ENCODE measurements at places on chromosomes 7 and 10.

GRCh38 chr10:125757742-125758141, 17.9 kb downstream of the MMP21 start:
- no peak for DNase-seq

- no peak for DNase-seq
Measured at GRCh38 chr10:31036209-31036608, 4.5 kb upstream of the ZNF438 start.

DNA sequence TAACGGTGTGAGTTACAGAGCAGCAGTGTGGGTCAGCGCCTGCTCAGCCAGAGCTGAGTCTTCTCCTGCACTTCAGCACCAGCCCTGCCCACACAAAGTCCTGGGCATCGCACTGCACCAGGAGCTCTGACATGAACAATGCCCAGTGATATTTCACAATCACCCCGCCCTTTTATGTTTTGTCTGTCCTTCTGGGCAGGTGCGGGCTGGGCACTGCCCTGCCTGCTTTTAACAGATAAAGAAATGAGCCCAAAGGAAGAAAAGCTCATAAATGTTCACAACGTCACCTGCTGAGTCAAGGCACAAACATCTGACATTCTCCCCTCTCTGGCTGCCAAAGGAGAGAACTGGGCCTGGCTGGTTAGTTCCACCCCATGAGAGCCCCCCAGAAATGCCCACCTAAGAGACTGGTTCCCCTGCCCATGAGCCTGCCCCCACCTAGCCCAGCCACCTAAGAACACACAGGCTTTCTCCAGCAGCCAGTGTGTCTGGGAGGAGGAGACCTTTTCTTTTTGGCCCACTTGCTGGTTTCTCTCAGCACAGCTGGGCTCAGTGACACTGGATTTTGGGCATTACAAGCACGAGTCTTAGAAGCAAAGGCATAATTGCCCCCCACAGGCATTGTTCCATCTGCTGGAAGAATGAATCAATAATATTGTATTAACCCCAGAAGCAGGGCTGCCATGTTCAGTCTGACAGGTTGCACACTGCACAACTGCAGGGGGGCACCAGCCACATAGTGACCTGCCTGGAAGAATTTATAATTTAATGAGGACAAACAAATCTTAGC, 22.3 kb downstream of the CALML3 start:
- no peak for DNase-seq

DNA sequence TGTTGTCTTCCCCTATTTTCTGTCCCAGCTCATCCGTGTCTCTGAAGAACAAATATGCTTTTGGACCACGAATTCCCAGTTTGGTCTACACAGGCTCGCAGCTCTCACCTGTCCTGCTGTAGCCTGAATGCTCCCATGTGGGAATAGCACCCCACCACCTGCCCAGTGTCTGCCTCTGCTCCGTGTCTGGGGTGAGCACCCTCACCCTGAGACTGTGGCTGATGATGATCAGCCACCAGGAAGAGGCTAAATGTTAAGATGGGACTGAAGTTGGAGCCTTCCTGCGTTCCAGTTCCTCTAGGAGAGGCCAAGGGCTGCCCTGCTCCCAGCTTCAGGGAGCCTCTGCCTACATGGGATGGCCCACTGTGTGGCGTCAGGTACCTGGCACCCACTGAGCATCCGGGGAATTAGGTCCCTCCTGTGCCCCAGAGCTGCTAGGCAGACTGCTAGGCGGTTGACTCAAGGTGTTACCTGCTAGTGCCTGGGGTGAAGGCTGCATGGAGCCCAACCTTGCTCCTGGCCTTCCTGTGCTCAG, 3.7 kb downstream of the PGAM2 start:
- no peak for DNase-seq

DNA sequence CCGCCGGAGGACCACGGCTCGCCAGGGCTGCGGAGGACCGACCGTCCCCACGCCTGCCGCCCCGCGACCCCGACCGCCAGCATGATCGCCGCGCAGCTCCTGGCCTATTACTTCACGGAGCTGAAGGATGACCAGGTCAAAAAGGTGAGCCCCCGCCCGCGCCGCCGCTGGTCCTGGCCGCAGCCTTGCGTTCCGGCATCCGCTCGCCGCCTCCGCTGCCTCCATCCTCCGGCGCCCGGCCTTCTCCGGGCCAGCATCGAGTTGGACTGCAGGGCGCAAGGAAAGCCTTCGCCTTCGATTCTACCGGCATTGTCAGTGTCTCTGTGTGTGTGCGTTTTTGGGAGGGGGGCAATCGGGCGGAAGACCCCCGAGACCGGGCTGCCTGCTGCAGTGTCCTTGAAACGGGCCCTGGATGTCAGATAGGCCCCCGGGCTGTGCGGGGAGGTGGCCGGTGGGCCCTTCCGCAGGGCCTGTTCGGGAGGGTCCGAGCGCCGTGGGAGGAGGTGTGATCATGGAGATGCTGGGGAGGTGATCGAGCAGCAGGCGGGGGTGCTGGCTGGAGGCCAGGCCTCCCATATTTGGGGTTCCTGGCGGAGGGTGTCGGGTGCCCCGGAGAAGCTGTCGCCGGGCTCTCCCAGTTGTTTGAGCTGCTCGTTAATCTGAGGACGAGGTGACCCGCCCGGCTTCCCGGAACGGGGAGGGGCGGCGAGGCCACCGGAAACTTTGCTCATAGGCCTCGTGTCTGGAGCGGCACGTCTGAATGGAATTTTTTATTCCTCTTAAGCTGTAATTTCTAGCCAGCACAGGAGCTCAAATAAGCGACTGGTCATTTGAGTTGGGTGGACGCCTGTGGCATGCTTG, 40.8 kb downstream of the HK1 start:
- no peak for DNase-seq

DNA sequence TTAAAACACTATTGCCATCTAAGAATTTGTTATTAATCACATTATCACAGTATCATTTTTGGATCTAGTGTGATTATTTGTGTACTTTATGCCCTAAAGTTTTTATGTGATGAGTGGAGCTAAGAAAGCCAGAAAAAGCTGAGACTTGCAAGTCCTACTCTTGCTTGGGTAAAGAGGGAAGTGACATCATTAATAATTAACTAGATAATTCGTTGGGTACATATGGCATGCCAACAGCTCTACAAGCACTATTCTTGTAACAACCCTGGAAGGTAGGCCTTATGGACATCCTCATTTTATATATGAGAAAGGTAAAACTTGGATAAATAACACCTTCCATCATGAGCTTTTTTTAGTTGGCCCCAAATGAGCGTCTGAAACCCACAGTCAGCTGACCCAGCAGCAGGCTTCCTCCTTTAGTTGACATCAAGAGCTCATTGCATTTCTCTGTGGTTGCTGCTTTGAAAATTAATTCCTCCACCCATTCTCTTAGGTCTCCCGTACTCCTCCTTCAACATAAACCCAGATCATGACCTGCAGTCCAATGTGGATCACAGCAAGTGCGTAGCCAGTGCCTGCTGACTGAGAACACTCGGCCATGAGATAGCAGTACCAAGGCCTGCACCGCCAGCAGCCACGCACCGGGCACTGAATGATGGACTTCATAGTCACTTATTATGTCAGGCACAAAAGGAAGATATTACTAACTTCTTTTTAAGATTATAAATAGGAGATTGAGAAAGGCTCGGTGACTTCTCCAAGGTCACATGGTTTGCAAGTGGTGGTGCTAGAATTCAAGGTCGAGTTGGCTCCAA, 292.0 kb upstream of the AOAH start:
- DNase-seq, result no peak

DNA sequence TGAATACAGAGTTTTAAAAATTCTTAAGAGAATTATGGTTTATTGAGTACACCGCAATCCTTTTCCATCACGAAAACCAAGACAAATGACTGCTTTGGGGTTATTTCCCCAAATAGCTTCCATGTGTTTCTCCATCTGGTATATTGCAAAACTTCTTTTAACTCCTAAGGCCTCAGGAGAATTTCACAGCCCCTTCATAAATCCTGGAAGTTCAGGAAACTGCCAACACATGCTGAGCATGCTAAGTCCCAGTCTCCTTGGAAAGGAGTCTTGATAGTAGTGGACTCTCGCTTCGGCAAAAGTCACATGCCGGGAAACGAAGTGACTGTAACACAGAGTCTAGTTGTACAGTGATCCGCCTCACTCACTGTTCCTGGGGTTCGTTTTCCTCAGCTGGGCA, 88.1 kb upstream of the RSU1 start:
- DNase-seq, result peak; percentile 54

- no peak for DNase-seq
Measured at GRCh38 chr7:107258737-107259136, 89.9 kb downstream of the HBP1 start.

DNA sequence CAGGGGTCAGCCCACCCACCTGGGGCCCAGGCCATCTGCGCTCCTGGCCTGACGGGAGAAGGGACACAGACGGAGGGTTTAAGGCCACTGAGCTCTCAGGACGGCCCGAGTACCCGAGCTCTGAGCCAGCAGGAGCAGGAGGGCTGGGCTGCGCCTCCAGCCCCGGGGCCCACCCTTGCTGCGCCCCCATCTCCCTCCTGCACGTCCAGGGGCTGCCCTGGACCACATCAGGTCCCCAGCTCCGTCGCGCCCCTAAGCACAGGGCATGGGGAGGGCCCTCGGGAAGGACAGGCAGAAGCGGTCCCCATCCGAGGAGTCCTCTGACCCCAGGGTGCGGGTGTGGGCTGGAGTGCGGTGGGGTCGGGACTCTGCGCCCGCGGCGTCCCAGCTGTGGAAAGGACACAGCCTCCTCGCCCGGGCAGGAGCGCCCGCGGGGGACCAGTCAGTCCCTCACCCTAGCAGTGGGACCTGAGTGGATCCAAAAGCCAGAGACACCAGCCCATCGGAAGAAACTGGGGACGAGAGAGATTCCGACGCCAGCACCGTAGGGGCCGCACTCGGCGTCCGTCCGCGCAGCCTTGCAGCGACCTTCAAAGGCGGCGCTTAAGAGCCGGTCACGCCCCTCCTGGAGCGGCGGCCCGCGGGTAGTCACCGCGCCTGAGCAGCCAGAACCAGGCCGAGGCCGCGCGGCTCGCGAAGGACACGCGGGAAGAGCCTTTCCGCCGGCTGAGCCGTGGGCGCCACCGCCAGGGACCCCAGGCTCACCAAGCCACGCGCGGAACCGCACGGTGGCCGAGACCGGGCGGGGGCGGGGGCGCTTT, 15.9 kb downstream of the CAMK2B start:
- DNase-seq, result no peak

- DNase-seq, result no peak
Measured at GRCh38 chr10:33133557-33133956, 175.5 kb upstream of the ITGB1 start.

- no peak for DNase-seq
Measured at GRCh38 chr10:17453373-17454091, 863 bp downstream of the ST8SIA6 start.

- no peak for DNase-seq
Measured at GRCh38 chr7:57646901-57647246, 196.9 kb downstream of the ZNF716 start.

DNA sequence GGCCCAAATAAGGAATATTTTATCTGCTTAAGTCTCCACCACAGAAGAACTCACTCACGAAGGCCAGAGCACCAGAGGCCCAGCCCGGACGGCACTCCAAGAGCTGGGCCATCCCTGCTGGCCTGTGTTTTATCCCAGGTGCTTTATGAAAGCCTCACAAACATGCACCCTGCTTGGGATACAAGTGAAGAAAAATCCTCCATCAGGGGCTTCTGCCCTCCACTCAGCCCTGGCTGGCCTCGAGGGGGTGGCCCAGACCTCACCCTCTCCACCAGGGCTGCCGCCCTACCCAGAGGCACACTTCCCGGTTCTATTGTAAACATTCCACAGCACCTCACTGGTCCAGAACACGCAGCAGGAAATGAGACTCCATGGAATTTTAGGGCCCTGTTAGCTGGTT, 19.8 kb upstream of the DNAAF5 start:
- DNase-seq, result no peak

GRCh38 chr10:14035506-14035905, 295.2 kb downstream of the FRMD4A start:
- no peak for DNase-seq

- DNase-seq, result no peak
Measured at GRCh38 chr10:47330804-47331203, 8.6 kb downstream of the GDF2 start.

DNA sequence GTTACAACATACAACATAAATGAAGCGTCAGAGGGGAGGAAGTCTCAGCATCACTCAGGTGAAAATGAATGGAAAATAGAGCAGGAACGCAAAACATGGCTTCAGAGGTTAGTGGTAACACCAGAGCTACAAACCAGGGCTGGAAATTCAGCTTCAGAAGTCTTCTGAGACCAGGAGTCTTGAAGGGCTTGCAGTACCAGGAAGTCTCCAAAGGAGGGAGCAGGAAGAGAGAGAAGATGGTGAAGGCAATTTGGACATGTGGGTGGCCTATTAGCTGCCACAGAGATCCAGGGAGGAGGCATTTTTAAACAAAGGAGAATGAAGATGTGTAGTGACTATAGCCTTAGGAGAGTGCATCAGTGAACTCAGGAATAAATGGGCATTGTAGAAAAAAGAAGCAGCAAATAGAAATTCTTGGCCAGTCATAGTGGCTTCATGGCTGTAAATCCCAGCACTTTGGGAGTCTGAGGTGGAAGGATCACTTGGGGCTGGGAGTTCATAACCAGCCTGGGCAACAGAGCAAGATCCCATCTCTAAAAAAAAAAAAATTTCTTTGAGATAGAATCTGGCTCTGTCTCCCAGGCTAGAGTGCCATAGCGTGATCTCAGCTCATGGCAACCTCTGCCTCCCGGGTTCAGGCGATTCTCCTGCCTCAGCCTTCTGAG, 9.3 kb upstream of the TET1 start:
- peak; percentile 65 for DNase-seq

DNA sequence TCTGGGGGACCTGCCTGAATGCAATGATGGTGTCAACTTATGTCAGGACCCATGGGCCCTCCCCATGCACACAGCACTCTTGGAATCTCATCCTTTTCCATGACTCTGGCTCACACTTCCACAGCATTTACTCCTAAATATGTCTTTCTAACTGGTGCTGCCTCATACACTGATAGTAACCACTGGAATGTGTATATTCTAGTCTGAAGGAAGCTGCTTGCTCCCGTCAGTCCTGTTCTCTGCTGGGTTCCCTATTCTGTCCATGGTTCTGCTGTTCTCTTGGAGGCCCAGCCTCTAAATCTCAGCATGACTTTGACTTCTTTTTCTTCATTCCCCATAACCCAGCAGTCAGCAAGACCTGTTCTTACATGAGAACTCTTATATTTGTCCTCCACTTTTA, 1055.1 kb downstream of the KCNMA1 start:
- DNase-seq, result no peak

DNA sequence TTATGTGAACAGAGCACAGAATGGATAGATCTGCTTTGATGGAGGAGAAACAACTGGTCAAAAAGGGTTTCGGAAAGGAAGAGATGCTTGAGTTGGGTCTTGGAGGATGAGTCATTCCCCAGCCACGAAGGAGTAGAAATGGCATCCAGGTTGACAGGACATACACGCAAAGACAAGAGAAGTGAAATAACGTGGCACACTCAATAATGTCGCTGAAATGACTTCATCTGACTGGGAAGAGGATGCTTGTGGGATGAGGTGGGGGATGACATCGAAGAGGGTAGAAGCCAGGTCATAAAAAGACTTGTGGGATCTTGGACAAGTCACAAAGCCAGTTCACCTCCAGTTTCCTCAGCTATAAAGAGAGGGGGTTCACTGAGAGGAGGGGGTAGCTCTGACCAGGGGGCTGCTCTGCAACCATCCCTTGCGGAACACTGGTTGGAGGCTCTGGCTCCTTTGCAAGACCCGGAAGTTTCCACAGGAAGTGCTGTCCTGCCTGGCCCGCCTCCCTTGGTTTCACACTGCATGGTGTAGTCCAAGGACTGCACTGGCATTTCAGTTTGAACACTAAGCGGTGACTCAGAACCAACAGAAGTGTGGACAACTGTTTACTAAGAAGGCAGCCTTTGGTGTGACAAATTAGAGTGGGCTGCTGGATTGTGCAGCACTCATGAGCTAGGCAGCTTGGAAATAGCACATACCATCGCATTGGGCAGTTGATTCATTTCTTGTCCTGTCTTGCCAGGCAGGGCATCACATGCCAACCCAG, 189.9 kb upstream of the ADO start:
- DNase-seq, result no peak

All from AG09319 (cell line).